ENCODE measurements at places on chromosomes 3 and 15.

- DNase-seq = no peak
Measured at GRCh38 chr3:188571531-188572095, 417.7 kb downstream of the LPP start.

GRCh38 chr3:124063197-124063909 is 71.4 kb upstream of the ROPN1 start:
- DNase-seq = no peak

DNA sequence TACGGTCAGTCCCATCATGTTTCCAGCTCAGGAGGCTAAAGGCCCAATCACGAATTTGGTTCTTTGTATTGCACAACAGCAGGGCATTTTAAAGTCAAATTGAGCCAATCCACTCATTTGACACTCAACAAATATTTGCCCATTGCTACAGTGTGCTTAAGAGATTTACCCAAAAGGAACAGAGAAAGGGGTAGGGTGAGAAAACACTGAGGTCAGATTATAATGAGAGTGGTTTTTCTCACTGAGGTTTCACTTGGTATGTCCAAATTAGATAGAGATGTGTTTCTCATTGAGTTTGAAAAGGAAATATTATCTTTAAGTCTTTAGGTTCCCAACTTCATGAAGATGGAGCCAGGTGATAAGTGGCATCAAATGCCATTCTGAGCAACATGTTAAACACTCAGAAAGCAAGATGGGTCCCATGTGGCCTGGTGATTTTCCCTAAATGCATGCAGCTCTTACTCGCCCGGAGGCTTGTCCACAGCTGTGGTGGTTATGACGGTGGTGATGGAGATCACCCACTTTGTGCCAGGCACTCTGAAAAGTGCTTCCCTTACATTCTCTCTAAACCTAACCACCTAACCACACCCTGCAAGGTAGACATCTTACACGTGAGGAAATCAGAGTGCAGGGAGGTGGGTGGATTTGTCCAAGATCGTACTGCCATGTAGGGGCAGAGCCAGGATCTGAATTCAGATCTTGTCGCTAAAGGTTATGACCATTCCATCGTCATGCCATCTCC is 31.2 kb upstream of the USP3 start:
- DNase-seq = no peak

DNA sequence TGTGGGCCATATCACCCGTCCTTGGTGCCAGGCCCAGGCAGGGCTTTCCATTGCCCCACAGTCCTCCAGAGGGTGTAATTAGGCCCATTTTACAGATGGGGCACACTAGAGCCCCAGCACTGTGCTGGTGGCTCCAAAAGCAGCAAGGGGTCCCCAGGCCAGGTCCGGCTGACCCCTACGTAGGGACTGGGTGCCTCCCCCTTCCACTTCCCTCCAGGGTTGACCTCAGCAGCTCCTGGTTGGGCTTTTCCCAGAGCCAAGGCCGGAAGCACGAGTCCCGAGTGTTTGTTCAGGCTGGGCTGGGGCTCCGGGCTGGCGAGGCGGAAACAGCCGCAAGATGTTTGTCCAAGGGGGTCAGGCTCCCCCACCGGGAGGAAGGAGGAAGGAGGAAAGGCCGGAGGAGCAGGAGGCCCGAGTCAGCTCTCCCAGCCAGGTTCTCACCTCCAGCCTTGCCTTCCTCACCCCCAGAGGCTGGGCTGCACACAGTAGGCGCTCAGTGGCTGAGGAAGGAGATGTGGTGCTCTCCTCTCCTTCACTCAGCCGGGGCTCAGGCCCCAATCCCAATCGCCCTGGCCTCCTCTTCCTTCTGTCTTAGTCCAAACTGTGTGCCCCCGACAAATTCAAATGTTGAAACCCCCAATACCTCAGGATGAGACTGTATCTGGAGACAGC is 17.1 kb upstream of the PLXND1 start:
- DNase-seq = no peak

GRCh38 chr15:80997692-80998091 is 3.0 kb upstream of the TLNRD1 start:
- DNase-seq = no peak

GRCh38 chr15:48695827-48696573 is 50.5 kb upstream of the FBN1 start:
- DNase-seq = no peak

- DNase-seq = no peak
Measured at GRCh38 chr3:186596568-186597287, 16.1 kb upstream of the AHSG start.

GRCh38 chr3:128539376-128539775 is 46.4 kb upstream of the GATA2 start:
- DNase-seq = no peak

Data from tongue (tissue), 3 donors.